ENCODE measurements at places on chromosomes 16 and 17. TPM values are rescaled to one million over a fixed set of nuclear protein-coding genes. Genes with fewer than 3 reads are reported as not detected.

DNA sequence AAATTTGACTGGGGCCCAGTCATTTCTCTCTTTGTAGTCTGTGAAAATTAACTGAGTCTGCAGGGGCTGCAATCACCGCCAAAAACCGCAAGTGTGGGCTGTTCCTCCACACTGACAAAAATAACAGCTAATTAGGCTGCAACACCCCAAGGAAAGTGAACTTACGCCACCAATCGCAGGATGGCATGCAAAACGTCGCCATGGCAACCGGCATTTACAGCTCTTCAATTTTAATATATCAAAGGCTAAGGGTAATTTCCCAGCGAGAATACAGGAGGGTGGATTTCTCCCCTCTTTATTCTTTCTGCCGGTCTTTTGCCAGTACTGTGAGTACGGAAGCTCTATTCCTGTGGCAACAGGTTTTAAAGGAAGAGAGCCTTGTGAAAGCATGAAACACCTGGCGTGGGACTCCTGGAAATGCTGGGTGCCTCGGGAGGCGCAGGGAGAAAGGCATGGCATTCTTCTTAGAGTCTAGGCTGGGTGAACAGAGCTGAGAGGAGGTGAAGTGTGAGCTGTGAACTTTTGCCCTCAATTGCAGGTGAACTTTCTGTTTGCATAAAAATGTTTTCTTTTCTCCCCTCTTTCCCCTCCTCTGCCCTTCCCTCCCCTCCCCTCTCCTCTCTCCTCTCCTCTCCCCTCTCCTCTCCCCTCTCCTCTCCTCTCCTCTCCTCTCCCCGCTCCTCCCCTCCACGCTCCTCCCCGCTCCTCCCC is 399.7 kb downstream of the XYLT1 start:
- DNase-seq: no peak

DNA sequence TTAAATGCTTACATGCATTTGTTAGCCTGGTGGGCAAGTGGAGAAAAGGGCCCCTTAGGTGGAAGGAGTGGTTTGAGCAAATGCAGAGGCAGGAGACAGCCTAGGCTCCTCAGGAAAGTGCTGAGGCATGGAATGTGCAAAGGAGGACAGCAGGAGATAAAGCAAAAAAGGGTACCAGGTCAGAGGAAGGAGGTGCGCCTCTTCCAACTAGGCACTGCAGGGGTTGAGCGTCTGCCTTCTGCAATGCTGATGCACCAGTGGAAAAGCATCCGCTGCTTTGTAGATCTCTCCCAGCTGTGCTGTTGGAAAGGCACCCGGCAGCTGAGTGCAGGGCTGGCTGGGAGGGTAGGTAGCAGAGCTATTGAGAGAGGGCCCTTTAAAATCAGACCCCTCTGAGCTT is 287.0 kb upstream of the XYLT1 start:
- DNase-seq: no peak

DNA sequence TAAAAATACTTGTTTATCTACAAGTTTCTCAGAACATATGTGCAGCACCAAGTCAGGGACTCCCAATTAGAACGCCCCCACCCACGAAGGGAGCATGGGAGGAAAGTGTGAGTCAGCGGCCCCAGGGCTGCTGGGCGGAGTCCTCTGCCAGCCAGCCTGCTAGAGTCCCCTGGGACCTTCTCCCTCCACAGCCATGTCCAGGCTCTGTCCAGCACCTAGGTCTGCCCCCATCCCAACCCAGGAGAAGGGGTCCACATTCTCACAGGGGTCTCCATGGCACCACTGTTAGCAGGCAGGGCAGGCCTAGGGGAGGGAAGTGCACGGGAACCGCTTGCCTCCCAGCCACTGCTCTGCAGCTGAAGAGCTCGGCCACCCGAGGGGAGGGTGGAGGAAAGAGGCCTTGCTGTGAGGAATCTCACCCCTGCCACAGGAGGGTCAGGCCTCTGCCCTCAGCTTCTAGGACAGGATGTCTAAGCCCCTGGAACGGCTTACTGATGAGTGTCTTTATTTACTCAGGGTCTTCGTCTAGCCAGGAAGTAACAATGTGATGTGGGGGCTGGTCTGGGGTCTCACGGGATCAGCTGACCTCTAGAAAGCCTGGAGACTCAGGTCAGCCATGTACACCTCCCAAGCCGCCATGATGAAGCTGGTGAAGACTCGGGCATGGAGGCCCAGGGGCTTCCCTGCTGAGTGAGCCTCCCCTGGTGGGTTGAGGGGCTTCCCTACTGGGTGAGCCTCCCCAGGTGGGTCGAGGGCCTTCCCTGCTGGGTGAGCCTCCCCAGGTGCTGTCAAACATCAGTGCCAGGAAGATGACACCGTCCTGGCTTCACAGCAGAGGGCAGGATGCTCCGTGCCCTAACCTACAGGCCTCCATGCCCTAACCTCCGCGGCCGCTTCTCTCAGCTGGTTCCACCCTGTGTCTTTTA is 190.3 kb downstream of the RBFOX3 start:
- DNase-seq: no peak

- DNase-seq: peak; percentile 23
Observed at GRCh38 chr17:17510456-17511292, 14.5 kb upstream of the RASD1 start.

The KIF18B gene
- total RNA-seq: 0.41 TPM

The PRCD gene
- total RNA-seq: 4.0 TPM

The TMEM238L gene
- total RNA-seq: not detected
